ENCODE measurements at places on chromosomes 2 and 18. TPM values are rescaled to one million over a fixed set of nuclear protein-coding genes. Genes with fewer than 3 reads are reported as not detected.

DNA sequence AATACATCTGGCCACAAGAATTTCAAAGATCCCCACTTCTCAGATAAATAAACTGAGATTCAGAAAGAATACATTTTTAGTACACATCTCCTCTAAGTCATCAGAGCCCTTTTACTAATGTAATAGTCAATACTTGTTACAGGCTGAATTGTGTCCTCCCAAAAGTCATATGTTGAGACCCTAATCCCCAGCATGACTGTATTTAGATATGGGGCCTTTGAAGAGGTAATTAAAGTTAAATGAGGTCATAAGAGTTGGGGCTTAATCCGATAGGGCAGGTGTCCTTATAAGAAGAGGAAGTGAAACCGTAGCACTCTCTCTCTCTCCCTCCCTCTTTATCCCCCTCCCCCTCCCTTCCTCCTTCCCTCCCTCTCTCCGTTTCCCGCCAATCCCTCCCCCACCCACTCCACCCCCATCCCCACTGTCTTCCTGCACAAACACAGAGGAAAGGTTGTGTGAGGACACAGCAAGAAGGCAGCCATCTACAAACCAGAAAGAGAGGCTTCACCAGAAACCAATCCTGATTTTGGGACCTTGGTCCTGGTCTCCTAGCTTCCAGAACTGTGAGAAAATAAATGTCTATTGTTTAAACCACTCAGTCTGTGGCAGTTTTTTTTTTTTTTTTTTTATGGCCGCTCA, 66.6 kb upstream of the ZNF397 start:
- no peak for DNase-seq

FRZB gene
- 17.1 TPM for total RNA-seq

LGALSL gene
- total RNA-seq: 18.6 TPM

SLC23A3 gene
- 3.3 TPM for total RNA-seq

CFC1 gene
- total RNA-seq: not detected

- DNase-seq: no peak
Measured at GRCh38 chr2:198309673-198310280, 505.4 kb downstream of the PLCL1 start.

CPO gene
- 0.89 TPM for total RNA-seq

GRCh38 chr2:124027182-124027581, 2.1 kb downstream of the CNTNAP5 start:
- no peak for DNase-seq

DNA sequence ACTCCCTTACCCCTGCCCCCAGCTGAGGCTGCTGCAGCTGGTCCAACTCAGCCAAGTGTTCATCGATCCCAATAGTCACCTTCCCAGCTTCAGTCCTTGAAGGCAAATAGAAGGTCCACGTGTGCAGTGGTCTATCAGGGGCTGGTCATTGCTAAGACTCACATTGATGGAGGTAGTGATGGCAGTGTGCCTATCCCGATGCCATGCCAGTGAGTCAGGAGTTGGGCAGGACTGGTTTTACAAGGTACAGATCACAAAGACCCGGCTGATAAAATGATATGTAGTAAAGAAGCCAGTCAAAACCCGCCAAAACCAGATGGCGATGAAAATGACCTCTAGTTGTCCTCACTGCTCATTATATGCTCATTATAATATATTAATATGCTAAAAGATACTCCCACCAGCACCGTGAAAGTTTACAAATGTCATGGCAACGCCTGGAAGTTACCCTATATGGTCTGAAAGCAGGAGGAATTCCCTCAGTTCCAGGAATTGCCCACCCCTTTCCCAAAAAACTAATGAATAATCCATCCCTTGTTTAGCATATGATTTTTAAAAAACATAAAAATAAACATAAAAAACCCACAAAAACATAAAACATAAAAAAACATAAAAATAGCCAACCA, 2.9 kb upstream of the C2orf80 start:
- DNase-seq: no peak

DNA sequence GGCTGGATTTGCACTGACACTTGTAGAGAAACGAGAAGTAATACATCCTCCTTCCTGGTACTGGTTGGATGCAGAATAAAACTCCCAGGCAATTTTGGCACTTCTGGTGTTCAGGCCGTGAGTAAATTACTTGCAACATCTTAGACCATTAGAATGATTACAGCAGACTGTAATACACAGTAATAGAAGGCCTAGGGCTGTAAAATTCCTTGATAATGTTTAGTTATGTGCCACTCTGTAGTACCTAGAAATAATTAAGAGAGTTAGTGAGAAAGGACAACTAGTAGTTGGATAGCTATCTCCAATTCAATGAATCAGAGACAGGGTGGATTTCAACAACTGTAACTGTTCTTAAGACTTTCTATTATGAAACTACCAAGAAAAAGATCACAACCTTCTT, 356.3 kb upstream of the SETBP1 start:
- no peak for DNase-seq

DNA sequence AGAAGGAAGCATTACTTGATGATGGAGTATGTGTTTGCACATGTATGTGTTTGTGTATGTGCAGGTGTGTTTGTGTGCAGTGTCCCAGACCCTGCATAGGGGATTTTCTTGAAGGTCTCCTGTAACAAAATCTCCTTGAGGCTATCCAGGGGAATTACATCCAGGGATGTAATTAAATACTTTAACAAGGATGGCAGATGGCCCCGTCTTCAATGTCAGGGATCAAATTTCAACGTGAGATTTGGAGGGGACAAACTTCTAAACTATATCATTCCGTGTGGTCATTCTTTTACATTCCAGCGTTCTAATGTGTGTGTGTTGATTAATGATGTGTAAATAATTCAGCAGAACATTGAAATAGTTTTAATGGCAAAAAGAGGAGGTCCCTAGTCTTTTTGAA, 3.3 kb downstream of the UGT1A9 start:
- DNase-seq: no peak

GRCh38 chr2:43130548-43130875, 95.9 kb downstream of the ZFP36L2 start:
- DNase-seq: no peak

GRCh38 chr2:96143848-96144480, 1.3 kb downstream of the DUSP2 start:
- no peak for DNase-seq

FARSB gene
- 16.4 TPM for total RNA-seq

DNA sequence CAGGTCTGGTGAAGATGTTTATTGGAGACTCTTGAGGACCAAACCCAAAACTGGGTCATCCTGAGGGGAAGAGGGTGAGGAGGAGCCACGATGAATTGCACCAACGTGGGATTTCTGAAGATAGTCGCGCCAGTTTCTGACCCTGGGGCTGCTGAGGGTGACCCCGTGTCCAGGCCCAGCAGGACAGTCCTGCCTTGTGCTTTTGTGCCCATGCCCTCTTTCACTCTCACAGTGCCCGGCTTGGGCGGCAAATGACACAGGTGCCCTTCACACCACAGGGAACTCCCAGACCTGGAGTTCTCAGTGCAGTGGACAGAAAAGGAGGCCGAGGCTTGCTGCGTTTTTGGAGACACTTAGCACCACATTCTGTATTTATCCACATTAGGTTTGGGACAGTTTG, 15.5 kb upstream of the KIF1A start:
- no peak for DNase-seq

FOXD4L1 gene
- not detected for total RNA-seq

DNA sequence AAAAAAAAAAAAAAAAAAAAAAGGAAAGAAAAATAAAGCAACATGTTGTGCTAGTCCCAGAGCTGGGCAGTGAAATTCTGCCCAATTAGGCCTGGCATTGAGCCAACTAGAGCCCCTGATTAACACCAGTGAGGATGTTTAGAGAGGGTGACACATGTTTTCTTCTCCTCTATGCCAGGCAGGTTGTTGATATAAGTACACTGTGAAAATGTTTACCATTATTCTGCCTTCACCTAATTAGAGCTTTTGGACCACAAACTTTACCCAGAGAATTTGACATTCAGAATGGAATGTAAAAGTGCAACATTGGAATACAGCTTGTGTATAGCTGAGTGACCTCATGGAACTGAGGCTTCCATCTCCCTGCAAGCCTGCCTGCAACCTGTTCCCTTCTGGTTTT, 95.9 kb upstream of the MSH2 start:
- DNase-seq: no peak

DNA sequence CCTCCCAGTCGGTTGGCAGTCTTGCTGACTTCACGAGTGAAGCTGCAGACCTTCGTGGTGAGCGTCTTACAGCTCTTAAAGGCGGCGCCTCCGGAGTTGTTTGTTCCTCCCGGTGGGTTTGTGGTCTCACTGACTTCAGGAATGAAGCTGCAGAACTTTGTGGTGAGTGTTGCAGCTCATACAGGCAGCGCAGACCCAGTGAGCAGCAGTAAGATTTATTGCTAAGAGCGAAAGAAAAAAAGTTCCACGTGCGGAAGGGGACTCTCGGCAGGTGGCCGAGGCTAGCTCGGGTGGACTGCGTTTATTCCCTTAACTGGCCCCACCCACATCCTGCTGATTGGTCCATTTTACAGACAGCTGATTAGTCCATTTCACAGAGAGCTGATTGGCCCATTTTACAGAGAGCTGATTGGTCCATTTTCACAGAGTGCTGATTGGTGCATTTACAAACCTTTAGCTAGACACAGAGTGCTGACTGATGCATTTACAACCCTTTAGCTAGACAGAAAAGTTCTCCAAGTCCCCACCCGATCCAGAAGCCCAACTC, 240.3 kb downstream of the LRATD1 start:
- DNase-seq: no peak

DNA sequence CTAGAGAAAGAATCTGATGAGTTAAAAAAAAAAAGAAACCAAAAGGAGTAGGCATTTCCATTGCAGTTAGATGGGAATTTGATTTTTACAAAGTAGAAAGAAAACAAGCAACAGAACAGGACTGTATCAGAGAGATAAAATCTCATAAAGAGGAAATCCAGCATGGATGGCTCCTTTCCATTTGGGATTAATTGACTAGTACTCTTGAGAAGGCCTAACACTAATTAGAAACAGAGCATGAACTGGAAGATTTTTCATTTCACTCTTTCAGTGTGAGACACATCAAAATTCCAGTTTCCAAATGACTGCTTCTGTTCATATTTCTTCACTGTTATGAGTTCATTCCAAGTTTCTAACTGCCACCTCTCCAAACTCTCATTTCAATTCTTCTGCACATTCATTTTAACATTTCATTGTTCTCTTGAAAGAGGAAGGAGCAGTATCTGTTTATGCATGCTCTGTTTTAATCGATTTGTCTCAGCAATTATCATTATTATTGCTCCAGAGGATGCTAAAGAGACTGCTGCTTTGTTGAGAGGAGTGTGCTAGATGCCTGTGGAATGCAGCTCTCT, 108.8 kb upstream of the PIEZO2 start:
- DNase-seq: no peak

- no peak for DNase-seq
Measured at GRCh38 chr2:237431372-237431771, 17.4 kb upstream of the COL6A3 start.

UGT1A4 gene
- total RNA-seq: not detected

TLX2 gene
- not detected for total RNA-seq

DNA sequence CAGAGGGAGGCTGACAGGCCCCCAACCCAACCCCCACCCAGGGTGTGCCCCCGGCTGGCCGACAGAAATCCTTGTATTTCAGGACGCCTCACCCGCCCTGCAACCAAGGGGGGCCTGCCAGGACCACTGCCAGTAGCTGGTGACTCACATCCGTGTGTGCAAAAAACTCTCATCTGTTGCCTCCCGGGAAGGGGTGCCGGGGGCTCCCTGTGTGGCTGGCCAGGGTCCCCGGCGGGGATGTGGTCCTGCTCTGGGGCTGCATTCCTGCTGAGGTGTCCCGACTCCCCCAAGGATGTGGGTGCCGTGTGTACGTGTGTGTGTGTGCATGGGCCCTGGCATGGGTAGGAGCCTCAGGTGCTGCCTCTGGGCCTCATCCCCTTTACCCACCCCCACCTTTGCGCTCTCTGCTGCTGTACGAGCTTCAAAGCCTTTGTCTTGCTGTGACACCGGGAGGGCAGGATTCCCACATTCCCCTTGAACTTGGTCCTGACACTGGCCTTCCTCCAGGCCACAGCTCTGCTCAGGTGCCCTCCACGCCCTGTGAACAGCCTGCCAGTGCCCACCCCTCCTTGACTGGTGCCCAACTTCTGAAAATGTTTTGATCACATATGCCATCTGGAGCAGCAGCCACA, 226.3 kb upstream of the HDAC4 start:
- no peak for DNase-seq

DNA sequence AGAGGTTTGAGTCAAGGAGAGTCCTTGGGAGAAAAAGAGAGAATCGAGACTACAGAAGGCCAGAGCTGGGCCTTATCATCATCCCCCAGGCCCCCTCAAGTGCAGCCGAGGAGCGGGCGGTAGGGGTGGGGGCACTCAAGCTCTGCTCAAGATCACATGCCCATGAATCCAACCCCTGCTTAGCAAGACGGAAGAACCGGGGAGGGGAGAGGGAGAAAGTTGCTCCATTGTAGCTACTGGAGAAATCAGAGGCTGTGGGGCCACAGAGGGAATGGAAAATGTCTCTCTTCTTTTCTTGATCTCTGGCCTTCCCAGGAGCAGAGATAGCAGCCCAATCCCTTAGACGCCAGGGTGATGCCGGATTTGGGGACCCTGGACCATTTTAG, 14.6 kb downstream of the SLC4A3 start:
- DNase-seq: no peak

FNDC4 gene
- total RNA-seq: 6.3 TPM

DNAJC5G gene
- not detected for total RNA-seq

DNA sequence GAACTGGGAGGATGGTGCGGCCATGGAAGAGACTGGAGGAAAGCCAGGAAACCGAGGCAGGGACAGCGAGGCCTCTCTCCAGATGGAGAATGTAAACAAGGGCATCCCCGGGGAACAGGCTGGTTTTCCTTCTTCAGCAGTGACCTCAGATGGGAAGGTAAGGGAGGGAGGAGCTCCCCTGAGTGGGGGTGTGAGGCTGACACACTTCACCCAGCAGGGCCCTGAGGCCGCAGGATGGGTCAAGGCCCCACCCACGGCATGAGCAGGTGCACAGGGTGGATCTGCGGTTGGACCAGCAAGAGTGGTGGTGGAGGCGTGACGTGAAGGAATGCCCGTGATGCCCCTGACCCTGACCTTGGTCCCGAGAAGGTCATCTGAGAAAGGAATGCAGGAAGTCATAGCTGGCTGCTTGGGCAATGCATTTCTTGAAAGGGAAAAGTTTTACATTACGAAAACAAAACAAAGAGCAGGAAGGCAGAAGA, 48.1 kb downstream of the ADCY3 start:
- peak; percentile 81 for DNase-seq

ARHGAP28 gene
- total RNA-seq: 9.7 TPM

DNA sequence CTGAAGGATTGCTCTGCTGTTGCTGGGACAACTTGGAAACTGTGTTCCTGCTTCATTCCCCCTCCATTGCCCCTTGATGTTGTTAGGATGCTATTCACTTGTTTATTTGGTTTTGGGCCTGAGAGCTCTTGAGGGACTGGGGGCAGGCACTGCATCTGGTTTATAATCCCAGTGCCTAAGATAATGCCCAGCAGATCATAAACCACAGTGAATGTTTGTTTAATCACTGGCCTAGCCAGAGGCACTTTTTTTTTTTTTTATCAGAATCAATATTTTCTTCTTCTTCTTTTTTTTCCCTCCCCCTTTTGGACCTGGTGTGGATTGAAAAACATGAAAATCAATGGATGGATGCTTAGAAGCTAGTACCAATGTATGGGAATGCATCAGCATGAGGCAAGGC, 38.1 kb downstream of the KCNS3 start:
- no peak for DNase-seq

Data from sciatic nerve (tissue), 2 donors.